ENCODE measurements at places on chromosomes 2 and 18. TPM values are rescaled to one million over a fixed set of nuclear protein-coding genes. Genes with fewer than 3 reads are reported as not detected.

CROCC2 gene
- total RNA-seq, result not detected

MERTK gene
- total RNA-seq, result 4.2 TPM

LYPD6 gene
- total RNA-seq, result 0.04 TPM

CIAO1 gene
- total RNA-seq, result 44.0 TPM

HAAO gene
- total RNA-seq, result 2.5 TPM

GPR17 gene
- total RNA-seq, result not detected

ZFAND2B gene
- 19.0 TPM for total RNA-seq

CHAC2 gene
- 5.4 TPM for total RNA-seq

CAMKMT gene
- total RNA-seq, result 7.3 TPM

SCN9A gene
- 0.34 TPM for total RNA-seq

MBD5 gene
- 18.6 TPM for total RNA-seq

DPYSL5 gene
- 0.07 TPM for total RNA-seq

GPR35 gene
- total RNA-seq, result 0.82 TPM

LRRC30 gene
- total RNA-seq, result 8.2 TPM

INHBB gene
- total RNA-seq, result 5.8 TPM

DYNC1I2 gene
- 50.3 TPM for total RNA-seq

SCYGR5 gene
- total RNA-seq, result not detected

TSN gene
- total RNA-seq, result 38.0 TPM

OBSL1 gene
- 134 TPM for total RNA-seq

LANCL1 gene
- 38.2 TPM for total RNA-seq

LPIN1 gene
- 109 TPM for total RNA-seq

TMEM163 gene
- total RNA-seq, result 0.32 TPM

FBXO48 gene
- total RNA-seq, result 0.90 TPM

ASPRV1 gene
- total RNA-seq, result 0.42 TPM

SKOR2 gene
- total RNA-seq, result not detected

C1QL2 gene
- total RNA-seq, result not detected

CELF4 gene
- 0.17 TPM for total RNA-seq

All from psoas muscle (tissue), 8 donors.